ENCODE measurements at places on chromosomes 2 and 18.

DNA sequence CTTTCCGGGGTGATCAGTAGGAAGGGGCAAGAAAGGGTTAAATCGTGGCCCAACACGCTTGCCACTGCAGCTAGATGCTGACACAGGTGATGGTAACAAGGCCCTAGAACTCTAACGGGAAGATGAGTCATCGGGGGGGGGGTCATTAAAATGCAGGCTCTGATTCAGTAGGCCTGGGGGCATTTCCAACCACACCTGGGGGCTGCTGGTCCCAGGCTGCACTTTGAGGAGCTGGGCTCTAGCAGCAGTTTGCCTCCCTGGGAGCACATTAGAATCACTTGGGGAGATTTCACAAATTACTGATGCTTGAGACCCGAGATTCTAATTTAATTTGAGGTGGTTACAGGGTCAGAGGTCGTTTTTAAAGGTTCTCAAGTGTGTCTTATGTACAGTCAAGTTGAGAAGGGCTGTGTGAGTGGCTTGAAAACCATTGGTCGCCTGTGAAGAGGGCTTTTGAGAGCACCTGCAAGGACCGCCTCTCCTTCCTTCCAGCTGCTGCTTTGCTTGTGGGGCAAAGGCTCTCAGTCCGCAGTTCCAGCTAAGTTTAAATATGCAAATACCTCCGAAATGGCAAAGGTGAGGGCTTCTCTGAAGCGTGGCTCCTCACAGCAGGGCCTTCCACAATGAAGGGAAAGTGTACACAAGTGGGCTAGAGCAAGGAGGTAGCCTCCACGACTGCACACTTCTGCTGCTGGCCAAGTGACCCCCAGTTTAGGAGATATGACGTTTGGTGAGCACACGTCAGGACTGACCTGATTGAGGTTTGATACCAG is 128.0 kb upstream of the MSH6 start:
- DNase-seq: peak; percentile 59

DNA sequence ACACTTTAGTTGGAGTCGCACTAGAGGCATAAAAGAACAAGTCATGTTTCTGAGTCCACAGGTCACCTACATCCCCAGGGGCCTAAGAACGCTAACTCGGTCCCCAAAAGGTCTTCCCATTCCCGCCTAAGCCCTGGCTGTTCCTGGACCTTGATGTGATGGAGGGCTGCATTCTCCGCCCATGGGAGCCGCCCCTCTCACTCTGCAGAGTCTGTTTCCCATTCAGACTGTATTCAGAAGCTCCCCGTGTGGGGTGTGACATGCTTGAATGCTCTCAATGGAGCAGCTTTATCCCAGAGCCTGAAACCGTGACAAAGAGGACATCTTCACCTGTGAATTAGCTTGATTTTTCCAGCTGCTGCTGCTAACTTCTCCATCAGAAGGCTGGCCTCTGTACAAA is 319.0 kb upstream of the KLHL29 start:
- DNase-seq: no peak

- DNase-seq: no peak
These were observed 54.4 kb downstream of the SETBP1 start for GRCh38 chr18:44735096-44735495.

DNA sequence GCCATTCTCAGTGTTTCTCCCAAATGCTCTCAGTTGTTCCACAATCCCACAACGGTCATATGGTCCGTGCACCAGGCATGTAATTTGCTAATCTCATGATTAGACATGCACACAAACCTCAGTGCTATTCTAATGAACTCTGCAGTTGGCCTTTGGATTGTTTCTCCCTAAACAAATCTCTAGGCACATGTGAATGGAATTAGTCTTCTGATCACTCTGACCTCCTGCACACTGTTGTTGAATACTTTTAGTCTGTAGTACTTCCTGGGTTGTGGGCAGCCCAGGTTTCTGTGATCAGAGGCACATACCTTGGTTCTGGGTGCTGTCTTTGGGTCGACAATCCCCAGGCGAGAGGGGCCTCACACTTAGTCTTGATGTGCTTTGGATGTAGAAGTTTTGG is 498.7 kb upstream of the SPRED2 start:
- DNase-seq: no peak

DNA sequence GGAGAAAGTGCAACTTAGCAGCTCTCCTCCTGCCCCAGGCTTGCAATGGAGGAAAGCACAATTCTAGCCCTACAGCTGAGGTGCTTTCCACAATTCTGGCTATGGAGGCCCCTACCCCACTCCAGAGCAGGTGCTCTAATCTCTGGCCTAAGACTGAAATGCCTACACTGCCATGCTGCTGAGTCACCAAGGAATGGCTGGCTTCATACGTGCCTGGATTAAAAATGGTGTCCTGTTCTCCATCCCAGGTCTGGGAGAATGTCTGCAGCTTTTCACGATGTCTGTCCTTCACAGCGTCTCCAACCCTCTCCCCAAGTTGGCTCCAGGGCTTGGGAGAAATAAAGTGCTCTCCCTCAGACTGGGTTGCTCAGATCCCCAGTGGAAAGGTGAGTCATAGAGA is 48.5 kb downstream of the MBOAT2 start:
- DNase-seq: peak; percentile 20

GRCh38 chr18:76823587-76824011 is 1.2 kb downstream of the ZNF236 start:
- DNase-seq: peak; percentile 56

GRCh38 chr18:59470561-59471121 is 111.6 kb upstream of the LMAN1 start:
- no peak for DNase-seq

- peak; percentile 45 for DNase-seq
These were observed 24.1 kb downstream of the MRPL35 start for GRCh38 chr2:86223140-86223926.

DNA sequence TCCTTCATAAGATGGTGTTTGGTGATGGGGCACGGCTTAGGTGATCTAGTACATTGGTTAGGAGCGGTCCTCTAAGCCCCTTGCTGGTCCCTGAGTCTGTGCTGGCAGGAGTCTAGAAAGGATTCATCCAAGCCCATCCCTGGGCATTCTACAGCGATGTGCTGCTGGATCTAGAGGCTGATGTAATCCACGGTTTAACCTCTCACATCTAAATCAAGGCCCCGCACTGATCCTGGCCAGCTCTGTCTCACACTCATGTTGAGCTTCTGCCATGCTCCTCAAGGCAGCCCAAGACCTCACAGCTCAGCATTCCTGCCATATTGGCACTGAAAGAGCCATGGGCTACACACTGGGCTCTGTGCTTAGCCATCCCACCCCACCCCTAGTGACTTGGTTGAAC is 664.8 kb downstream of the STK39 start:
- no peak for DNase-seq

GRCh38 chr2:219272995-219273394 is 6.2 kb upstream of the DNAJB2 start:
- no peak for DNase-seq

- no peak for DNase-seq
These were observed 90.0 kb downstream of the MAP3K20 start for GRCh38 chr2:173165443-173166238.

- no peak for DNase-seq
These were observed 2.5 kb upstream of the RNF181 start for GRCh38 chr2:85593023-85593422.

GRCh38 chr2:88005776-88006175 is 10.6 kb downstream of the RNU2-63P start:
- DNase-seq: no peak

DNA sequence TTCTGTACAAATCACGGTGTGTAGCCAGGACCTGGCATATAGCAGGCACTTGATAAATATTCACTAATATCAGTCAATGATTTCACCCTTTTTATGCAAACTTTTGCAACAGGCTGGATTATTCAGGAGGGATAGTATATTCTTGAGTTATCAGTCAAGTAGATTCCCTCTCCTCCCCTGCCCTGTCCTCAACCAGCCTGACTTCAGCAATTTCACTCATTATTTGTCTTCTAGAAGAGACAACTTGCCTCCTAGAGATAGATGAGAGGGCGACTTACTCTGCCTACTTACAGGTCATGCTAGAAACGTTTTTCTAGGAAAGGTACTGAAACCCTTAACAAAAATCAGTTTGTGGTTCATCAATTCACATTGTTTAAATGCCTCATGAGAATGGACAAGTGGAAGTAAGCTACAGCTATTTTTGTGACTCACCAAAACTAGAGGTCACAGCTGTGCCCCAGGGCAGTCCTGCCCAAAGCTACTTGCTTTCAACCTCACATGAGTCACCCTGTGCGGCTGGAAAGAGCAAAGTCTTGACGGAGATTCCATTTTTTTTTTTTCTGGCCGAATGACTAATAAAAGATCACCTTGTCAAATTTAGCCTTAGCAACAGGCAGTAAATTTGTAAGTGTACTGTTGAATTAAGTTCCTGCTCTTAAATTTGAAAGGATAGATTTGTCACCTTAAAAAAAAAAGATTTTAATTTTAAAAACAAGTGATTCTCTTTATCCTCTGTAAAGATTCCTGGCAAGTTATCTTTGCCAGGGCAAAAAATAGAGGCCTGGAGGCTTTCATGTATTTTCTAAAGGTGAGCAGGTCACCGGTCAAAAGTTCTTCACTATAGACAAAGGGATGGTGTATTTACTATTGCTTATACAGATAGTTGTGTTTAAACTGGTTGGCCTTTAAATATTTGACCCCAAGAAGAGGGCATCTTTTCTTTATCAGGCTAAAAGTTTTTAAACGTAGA is 109.0 kb upstream of the SLC35G4 start:
- peak; percentile 76 for DNase-seq

DNA sequence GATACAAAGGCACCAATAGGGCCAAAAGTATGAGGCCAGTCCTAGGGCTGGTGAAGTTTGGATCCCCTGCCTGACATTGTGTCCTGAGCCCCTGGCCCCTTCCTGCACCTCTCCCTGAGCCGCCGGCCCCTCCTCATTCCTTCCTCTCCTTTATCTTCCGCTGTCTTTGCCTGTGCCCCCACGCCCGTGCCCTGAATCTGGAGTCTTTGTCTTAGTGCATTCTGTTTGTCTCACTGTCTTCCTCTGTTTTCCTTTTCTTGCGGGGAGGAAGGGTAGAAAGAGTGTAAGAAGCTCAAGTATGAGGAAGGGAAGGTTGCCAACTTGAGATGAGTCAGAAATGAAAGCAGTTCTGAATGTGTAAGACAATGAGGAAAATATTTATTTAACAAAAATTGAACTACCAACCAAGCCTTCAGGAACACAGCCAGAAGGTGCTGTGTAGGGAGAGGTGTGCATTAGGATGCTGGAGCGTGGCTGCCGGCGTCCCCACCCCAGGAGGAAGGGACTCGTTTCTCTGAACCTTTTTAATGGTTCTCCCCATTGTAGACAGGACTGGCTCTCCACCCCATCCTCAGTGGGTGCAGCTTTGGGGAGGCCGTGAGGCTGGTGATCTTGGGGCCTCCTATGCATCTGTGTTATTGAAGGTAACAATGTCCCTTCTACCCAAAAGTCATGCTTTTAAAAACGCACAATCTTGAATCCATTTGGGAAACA is 133.1 kb downstream of the NEDD4L start:
- no peak for DNase-seq

GRCh38 chr2:172162739-172163336 is 60.1 kb upstream of the DLX2 start:
- no peak for DNase-seq

DNA sequence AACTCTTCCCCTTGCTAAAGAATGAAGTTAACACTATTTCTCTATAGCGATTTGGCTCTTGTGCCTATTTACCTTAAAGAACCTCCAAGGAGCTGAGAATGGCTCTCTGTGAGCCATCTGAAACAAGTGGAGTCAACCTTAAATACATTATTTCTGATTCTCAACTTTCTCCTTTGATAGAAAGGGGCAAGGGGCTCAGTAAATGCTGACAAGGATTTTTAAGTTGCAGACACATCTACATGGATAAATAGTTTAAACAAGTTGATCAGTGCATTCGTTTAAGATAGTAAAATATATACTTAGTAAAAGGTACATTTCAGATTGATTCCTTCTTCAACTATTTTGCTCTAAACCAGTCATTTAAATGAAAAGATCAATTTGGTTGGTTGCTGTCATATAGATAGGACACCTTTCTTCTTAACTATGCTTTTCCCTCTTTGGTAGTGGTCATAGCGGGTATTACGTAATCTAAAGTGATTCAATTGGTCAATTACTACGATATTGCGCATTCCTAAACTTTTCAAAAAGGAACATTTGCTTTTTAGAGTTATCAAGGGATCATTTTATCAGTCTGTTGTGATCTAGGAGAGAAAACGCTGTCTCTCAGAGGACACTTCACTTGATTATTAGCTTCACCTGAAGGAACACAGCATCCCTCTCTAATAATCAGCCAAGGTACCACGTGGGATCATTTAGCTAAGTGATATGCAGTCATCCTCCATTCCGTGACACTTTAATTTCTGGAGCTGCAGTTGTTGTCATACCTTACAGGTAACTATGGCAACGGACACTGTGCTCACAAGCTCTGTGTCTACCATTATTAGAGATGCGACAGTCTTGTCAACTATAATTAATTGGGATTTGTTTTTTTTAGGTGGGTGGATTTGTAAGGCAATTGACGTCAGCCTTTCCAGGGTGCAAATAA is 50.9 kb upstream of the KCNE4 start:
- DNase-seq: no peak

DNA sequence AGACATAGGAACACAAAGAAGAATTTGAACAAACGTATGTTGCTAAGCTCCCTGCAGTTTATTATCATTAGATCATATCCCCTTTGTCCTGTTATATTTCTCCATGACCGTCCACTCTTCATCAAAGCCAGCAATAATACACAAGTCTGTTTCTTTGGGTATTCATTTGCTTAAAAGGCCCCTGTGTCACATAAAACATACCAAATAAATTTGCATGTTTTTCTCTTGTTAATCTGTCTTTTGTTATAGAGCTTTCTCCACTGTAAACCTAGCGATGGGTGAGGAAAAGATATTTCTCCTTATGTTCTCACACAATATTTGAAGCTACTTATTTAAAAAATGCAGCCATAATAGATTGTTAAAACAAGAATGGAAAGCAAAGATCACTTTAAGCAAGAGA is 42.9 kb upstream of the REL start:
- no peak for DNase-seq

GRCh38 chr18:6960656-6961055 is 156.9 kb downstream of the LAMA1 start:
- DNase-seq: no peak

DNA sequence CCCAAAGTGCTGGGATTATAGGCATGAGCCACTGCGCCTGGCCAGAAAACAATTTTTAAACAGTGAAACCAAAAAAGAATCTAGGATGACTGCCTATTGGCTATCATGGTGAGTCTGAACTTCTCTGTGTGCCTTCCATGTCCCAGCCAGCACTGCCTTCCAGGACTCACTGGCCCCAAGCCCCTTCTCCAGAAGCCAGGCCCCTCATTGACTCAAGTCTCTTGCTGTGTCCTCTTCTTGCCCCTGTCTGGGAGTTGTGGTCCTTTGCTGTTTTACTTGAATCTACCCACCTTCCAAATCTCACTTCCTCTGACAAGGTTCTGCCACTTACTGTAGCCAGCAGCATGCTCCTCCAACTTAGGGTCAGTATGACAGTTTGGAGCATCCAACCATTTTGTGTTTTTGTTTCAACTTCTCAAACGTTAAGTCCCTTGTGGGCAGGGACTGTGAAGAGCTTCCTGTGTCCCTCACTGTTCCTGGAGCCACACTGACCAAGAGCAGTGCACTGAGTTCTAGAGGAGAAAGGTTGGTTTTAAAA is 41.7 kb downstream of the ST3GAL5 start:
- no peak for DNase-seq

Measured in ELF-1 (cell line).